ENCODE measurements at places on chromosomes 7 and 10. TPM values are rescaled to one million over a fixed set of nuclear protein-coding genes. Genes with fewer than 3 reads are reported as not detected.

Gene PLXDC2
- 3.4 TPM for polyA plus RNA-seq

Gene EZH2
- polyA plus RNA-seq, result 67.6 TPM

Gene C7orf57
- polyA plus RNA-seq, result not detected

Gene ZRANB1
- 47.7 TPM for polyA plus RNA-seq

Gene CNTNAP2
- polyA plus RNA-seq, result 276 TPM

Gene PLEKHS1
- not detected for polyA plus RNA-seq
